ENCODE measurements at places on chromosomes 16 and 17. TPM values are rescaled to one million over a fixed set of nuclear protein-coding genes. Genes with fewer than 3 reads are reported as not detected.

RNF222 gene
- total RNA-seq, result not detected

DNA sequence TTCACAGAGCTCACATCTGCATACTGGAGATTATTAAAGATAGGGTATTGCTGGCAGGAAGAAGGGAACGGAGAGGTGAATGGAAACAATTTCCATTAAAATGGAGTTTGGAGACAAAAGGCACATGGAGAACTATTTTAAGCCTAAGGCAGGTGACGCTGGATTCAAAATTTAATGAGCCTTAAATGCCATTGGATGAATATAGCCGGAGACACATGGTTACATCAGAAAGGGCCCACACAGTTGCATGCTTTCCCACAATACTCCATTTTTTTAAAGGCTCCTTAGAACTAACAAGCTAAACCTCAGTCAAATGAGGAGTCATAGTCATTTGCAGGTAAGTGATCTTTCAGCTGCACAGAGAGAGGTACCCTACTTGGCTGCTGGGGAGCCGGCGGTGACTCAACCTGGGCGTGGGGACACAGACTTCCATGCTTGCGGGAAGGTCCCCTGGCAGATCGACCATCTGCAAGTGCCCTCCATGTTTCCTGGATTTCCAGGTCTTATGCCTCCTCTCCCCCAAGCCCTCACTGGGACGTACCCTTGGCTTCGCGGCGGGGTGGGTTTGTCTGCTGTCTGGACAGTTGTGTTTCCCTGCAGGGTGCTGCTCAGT, 259.2 kb downstream of the CBLN1 start:
- no peak for DNase-seq

- no peak for DNase-seq
Measured at GRCh38 chr17:68731465-68731864, 130.3 kb upstream of the FAM20A start.

GRCh38 chr16:72711823-72712222, 336.1 kb downstream of the ZFHX3 start:
- DNase-seq, result no peak

GRCh38 chr17:10205549-10206185, 7.3 kb upstream of the GAS7 start:
- no peak for DNase-seq

DNA sequence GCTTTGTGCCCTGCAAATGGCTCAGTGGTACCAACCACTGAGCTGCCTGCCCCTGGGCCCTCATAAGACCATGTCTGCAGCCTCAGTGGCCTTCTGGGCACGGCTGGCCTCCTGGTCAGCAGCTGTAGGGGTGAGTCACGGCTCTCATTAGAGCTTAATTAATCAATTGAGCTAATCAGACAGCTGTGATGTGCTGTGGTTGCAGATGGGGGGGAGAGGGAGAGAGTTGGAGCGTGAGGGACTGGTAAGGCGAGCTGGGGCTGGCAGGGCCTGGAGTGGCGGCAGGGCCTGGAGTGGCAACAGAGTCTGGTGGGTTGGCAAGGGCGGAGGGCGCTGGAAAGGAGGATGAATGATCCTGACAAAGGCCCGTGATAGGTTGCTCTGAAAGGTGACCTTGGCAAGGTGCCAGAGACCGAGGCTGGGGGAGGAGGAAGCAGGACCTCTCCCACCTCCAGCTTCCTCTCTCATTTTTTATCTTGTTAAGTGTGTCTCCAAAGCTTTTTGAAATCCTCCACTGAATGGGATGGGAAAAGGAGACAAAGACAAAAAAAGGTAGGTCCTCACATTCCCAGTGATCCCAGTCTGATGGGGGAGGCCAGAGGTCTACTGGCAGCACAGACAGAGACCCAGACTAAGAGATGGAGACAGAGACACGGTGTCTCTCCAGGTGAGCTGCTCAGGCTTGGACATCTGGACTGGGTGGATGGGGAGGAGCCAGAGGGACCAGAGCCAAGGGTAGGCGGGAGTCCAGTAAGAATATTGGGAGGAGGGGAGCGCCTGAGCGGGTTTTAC, 41.6 kb downstream of the DCAKD start:
- DNase-seq, result no peak

DNA sequence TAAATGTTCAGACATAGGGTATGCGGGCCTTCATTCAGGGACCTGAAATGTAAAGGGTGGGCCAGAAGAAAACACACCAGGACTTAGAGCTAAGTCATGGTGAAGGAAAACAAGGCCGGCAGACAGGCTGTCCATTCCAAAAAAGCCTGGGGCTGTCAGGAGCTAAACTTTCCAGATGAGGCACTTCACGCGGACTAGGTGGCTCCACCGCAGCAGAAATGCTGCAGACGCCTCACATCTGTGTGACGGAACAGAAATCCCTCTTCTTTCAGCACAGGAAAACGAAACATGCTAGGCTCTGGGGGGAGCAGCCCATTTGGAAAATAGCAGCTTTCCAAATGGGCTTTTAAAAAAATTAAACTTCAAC, 88.7 kb downstream of the HS3ST3A1 start:
- DNase-seq, result no peak

TNFRSF13B gene
- not detected for total RNA-seq

GRCh38 chr16:57764341-57765159, 29.0 kb downstream of the KATNB1 start:
- peak; percentile 88 for DNase-seq

- DNase-seq, result no peak
Measured at GRCh38 chr17:60095830-60096229, 17.1 kb upstream of the HEATR6 start.

ZNF688 gene
- 23.4 TPM for total RNA-seq

DNA sequence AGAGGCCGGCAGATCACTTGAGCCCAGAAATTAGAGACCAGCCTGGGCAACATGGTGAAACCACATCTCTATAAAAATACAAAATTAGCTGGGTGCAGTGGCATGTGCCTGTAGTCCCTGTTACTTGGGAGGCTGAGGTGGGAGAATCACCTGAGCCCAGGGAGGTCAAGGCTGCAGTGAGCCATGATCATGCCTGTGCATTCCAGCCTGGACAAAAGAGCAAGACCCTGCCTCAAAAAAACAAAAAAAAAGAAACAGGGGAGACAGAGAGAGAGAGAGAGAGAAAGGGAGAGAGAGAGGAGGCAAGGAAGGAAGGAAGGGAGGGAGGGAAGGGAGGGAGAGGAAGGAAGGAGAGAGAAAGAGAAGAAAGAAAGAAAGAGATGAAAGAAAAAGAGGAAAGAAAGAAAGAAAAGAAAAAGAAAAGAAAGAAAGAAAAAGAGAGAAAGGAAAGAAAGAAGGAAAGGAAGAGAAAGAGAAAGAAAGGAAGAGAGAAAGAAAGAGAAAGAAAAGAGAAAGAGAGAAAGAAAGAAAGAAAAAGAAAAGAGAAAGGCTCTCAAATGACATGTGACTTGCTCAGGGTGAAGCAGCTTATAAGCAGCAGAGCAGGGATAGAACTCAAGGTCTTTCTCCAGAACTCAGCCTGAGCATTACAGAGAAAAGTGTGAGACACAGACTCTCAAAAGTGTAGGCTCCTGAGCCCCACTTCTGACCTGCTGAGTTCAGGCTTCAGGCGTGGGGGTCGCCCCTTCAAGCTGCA, 15.5 kb downstream of the CX3CL1 start:
- no peak for DNase-seq

Data from SK-MEL-5 (cell line).